ENCODE measurements at places on chromosomes 5 and 9.

- no peak for DNase-seq
Observed at GRCh38 chr5:170427672-170428236, 38.6 kb upstream of the KCNMB1 start.

DNA sequence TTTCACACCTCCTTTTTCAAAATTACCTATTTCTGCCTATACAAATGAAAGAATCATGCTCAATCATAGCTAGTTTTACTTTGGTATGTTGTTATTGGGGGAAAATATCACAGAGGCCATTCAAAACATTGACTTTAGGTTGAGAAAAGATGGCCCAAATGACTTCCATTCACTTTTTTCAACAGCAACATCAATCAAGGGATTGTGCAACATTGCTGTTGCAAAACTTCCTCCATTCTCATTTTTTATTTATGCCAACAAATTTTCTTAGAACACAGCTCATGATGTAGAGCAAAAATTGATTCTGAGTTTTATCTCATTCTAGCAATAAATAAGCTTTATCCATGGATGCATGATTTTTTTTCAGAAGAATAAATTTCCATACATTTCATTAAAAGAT lies 93.6 kb upstream of the RORB start:
- no peak for DNase-seq

GRCh38 chr5:53011233-53011632 lies 22.1 kb downstream of the ITGA2 start:
- DNase-seq: no peak

GRCh38 chr5:5881294-5881693 lies 458.8 kb downstream of the ICE1 start:
- DNase-seq: no peak

DNA sequence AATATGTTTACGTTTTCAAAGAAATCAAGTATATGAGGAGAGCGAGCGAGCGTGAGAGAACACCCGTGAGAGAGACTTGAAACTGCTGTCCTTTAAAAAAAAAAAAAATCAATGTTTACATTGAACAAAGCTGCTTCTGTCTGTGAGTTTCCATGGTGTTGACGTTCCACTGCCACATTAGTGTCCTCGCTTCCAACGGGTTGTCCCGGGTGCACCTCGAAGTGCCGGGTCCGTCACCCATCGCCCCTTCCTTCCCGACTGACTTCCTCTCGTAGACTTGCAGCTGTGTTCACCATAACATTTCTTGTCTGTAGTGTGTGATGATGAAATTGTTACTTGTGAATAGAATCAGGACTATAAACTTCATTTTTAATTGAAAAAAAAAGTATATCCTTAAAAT lies 97.0 kb downstream of the PDE6A start:
- no peak for DNase-seq

- DNase-seq: no peak
Observed at GRCh38 chr9:116288658-116289057, 135.1 kb downstream of the PAPPA start.

DNA sequence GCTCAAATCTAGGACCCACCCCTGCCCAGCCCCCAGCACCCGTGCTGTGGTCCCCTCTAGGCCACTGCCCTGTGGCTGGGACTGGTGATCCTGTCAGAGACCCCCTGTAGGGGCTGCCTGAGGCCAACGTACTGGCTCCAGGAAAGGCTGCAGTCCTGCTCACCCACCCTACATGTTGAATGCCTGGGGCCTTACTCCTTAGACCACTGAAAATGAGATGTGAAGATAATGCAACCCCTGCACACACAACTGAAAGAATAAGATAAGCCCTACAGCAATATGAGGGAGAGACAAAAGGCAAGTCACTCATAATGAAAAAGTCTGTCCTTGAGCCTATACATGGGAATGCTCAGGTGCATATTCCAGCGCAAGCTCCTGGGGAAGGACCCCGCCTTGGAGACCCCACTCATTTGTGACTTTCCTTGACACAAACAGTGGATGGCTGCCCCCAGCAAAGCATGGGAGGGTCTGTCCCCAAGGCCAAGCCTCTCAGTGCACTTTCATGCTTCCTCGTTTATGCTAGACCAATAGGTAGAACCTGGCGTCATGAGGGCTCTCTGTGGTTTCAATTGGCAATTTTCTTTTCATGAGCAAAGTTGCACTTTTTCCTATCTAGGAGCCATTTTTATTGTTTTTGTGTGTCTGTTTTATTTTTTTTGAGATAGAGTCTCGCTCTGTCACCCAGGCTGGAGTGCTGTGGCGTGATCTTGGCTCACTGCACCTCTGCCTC lies 12.5 kb upstream of the WNK2 start:
- DNase-seq: no peak

- no peak for DNase-seq
Observed at GRCh38 chr5:146529984-146530383, 14.0 kb upstream of the GPR151 start.

GRCh38 chr5:10555277-10555684 lies 8.6 kb upstream of the ANKRD33B start:
- DNase-seq: no peak

GRCh38 chr5:159837860-159838259 lies 78.4 kb upstream of the ADRA1B start:
- DNase-seq: no peak
